ENCODE measurements at places on chromosomes 12 and 14. TPM values are rescaled to one million over a fixed set of nuclear protein-coding genes. Genes with fewer than 3 reads are reported as not detected.

STAT2 gene
- 166 TPM for total RNA-seq

DNA sequence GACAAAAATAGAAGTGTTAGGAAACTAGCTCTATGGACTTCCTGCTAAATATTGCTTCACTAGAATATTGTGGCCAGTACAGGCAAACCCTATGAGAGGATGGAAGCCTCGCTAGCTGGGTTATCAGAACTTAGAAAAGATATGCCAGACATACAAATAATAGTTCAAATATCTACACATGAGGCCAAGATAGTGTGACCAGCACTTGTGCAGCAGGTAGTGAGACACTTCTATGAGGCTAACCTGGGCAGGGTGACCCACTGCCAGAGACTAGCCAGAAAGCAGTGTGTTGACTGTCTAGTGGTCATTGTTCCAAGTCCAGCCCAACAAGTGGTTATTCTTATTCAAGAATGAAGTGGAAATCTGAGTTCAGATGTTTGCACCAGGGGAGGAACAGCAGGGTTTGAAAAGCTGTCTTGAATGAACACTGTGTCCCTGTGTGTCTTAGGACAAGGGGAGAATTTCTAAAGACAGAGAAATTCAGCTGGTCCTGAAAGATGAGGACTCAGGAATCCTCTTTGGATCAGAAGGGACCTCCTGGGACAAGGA is 16.3 kb downstream of the TSPAN8 start:
- DNase-seq = no peak

DNA sequence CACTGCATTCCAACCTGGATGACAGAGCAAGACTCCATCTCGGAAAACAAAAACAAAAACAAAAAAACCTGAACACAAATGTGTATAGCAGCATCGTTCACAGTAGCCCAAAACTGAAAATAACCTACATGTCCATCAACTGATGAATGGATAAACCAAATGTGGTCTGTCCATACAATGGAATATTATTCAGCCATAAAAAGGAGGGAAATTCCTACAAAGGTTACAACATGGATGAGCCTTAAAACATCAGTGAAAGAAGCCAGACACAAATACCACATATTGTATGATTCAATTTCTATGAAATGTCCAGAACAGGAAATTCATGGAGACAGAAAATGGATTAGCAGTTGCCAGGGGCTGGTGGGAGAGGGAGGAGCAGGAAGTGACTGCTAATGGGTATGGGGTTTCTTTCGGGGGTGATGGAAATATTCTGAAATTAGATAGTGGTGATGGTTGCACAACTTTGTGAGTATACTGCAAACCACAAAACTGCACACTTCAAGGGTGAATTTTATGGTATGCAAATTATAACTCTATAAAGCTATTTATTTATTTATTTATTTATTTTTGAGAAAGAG is 4.0 kb downstream of the MYL2 start:
- no peak for DNase-seq

- DNase-seq = peak; percentile 41
Measured at GRCh38 chr12:122081697-122082221, 3.2 kb downstream of the MLXIP start.

GRCh38 chr14:99502989-99503421 is 21.8 kb downstream of the CCNK start:
- peak; percentile 77 for DNase-seq

KRT81 gene
- 1.3 TPM for total RNA-seq

DNA sequence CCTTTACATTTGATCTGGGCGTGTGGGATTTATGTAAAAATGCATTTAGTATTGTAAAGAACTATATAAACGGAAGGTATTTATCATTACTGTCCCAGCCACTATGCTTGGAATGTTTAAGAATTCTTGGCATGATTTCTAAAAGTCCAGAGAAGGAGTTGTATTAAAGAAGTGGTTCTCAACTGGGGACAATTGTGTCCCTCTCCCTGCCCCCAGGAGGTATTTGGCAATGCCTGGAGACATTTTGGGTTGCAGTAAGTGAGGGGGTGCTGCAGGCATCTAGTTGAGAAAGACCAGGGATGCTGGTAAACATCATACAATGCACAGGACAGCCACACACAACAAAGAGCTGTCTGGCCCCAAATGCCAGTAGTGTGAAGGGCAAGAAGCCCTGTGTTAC is 7.2 kb downstream of the SLC38A1 start:
- DNase-seq = no peak

DNA sequence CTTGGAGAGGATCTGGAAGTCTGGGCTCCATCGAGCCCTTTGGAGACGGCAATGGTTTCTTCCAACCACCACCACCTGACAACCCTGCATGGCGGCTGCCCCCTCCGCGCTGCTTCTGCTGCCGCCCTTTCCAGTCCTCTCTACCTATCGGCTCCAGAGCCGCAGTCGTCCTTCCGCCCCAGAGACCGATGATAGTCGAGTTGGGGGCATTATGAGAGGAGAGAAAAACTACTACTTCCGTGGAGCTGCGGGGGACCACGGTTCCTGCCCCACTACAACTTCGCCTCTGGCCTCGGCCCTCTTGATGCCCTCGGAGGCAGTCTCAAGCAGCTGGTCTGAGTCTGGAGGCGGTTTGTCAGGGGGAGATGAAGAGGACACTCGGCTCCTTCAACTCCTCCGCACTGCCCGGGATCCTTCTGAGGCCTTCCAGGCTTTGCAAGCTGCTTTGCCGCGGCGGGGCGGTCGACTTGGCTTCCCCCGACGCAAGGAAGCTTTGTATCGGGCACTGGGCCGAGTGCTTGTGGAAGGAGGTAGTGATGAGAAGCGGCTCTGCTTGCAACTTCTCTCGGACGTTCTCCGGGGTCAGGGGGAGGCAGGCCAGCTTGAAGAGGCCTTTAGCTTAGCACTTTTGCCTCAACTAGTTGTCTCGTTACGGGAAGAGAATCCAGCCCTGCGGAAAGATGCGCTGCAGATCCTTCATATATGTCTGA is 499 bp downstream of the TOGARAM1 start:
- DNase-seq = peak; percentile 93

DNA sequence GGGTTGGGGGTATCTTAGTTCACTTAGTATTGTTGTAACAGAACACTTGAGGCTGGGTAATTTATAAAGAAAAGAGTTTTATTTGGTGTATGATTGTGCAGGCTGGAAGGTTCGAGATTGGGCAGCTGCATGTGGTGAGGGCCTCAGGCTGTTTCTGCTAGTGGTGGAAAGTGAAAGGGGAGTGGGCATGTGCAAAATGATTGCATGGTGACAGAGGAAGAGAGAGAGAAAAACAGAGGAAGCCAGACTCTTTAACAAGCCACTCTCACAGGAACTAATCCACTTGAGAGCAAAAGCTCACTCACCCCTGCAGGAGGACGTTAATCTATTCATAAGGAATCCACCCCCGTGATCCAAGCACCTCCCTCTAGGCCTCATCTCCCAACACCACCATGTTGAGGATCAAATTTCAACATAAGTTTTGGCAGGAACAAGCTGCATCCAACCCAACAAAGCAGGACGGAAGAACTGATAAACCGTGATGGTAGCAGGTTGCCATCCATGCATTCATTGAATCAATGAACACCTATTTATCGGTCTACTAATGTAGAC is 165.0 kb upstream of the GZMB start:
- DNase-seq = no peak

DNA sequence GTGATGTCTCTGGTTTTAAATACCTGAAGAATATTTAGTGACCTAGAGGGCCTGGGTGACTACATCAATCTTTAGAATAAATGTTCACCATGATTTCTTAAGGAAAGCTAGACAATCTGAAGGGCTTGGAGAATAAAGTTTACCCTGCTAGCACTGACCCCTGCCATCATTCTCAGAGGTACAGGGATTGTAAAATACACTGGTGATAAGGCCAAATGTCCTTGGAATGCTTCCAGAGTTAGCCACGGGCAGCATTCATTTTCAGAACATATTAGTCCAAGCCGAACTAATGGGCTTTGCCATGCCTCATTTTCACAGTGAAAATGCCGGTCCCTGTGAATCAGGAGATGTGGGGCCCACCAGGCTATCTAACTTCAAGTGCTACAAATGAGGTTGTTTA is 1381.7 kb upstream of the SEL1L start:
- DNase-seq = no peak

DNA sequence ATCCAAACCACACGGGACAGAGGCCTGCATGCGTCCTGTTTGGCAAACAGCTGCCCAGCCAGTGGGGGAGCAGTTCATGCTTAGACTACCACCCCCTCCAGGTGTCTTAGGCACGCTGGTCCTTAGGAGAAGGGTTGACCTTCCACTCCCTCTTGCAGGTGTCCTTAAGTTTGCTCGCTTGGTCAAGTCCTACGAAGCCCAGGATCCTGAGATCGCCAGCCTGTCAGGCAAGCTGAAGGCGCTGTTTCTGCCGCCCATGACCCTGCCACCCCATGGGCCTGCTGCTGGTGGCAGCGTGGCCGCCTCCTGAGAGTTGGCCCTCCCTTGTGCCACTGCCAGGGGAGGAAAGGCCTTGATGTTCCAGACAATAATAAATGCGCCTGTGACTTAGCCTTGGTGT is 1.8 kb downstream of the C12orf57 start:
- DNase-seq = no peak

- no peak for DNase-seq
Measured at GRCh38 chr12:30450872-30451271, 244.8 kb downstream of the IPO8 start.

- DNase-seq = no peak
Measured at GRCh38 chr12:46904406-46905238, 78.8 kb upstream of the SLC38A4 start.

DNA sequence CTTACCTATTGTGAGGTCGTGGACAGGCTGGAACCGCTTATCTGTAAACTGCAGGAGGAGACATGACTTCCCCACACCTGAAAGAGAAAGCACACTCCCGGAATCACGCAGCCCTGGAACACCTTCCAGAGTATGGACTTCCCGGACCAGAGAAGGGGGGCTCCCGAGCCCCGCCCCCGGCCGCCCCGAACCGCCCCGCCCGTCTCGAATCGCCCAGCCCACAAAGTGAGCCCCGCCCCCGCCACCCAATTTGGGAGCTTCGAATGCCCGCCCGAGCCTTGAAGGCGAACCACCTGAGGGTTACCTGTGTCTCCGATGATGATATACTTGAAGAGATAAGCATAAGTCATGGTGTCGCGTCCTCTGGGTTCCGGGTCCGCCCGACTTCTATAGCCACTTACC is 235 bp downstream of the RAB2B start:
- no peak for DNase-seq

DNA sequence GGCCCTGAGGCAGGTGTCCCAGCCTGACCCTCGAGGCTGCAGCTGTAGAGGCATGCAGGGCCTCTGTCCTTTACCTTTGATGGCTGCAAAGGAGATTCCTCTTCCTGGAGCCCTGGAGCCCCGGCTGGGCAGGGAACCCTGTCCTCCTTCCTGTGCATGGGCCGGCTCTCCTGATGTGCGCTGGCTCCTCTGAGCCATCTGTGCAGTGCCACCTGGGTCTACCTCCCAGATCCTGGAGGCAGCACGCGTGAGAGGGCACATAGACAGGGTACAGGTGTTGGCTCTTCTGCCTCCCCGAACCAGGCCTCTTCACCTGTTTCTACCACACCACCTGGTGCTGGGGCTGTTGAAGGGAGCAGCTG is 115.1 kb downstream of the BEGAIN start:
- no peak for DNase-seq

GRCh38 chr14:58872061-58872460 is 234.3 kb downstream of the DACT1 start:
- DNase-seq = no peak

DNA sequence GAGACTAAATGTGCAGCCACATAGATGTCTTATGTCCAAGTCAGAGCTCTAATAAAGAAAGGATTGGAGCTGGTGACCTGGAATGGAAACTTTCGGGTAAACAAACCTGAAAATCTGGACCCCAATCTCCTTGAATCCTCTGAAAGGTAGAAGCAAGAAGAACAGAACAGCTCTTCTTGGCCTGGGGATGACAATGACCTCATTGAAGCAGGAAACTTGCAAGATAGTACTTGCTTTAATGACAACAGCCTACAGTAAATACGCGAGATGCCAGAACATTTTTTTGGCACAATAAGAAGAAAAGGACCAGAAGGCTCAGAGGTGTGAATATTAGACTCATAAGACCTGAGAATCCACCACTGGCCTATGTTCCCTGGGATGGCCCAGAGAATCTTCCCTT is 4.1 kb upstream of the PRIMA1 start:
- DNase-seq = no peak

DNA sequence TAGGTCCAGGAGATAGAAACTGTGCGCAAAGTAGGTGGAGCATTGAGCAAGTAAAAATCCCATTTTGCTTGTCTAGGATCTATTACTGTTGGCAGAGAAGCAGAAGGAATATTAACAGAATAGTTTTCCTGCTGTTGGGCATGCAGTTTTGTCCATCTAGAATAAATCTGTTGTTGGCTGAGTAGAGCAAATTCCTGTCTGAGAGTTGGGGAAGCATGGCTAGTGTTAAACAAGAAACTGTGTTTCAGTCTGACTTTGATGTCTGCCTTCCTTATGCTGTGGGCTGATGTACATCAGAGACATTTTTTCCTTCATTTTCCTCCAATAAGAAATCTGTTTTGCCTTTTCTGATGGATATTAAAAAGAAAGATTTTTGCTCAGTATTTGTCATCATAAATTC is 98.2 kb downstream of the RAD52 start:
- DNase-seq = no peak

GRCh38 chr12:51692016-51692415 is 101.0 kb downstream of the SCN8A start:
- DNase-seq = no peak

MTA1 gene
- total RNA-seq = 85.1 TPM
